ENCODE measurements at places on chromosomes 16 and 17.

GRCh38 chr16:46718214-46718613 lies 28.8 kb downstream of the ORC6 start:
- DNase-seq: no peak

GRCh38 chr17:64706224-64707049 lies 44.3 kb upstream of the SMURF2 start:
- no peak for DNase-seq

GRCh38 chr17:43831633-43832032 lies 1.3 kb downstream of the MPP3 start:
- DNase-seq: no peak

- DNase-seq: no peak
Observed at GRCh38 chr16:57863434-57864160, 61.3 kb upstream of the KIFC3 start.

GRCh38 chr16:89764711-89765201 lies 43.4 kb downstream of the ZNF276 start:
- DNase-seq: peak; percentile 64

DNA sequence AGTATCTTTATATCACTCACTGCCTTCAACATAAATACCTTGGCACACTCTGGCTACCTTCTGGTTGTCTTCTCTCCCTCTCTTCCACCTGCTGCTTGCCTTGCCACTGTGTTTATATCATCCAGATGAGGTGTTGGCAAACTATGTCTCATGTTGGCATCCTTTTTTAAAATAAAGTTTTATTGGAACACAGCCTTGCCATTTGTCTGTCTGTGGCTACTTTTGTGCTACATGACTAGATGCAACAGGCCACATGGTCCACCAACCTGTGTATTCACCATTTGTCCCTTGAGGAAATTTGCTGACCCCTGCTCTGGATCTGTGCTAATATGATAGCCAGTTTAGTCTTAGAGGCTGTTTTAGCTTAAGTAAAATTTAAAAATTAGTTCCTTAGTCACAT lies 36.8 kb downstream of the NSRP1 start:
- DNase-seq: no peak

DNA sequence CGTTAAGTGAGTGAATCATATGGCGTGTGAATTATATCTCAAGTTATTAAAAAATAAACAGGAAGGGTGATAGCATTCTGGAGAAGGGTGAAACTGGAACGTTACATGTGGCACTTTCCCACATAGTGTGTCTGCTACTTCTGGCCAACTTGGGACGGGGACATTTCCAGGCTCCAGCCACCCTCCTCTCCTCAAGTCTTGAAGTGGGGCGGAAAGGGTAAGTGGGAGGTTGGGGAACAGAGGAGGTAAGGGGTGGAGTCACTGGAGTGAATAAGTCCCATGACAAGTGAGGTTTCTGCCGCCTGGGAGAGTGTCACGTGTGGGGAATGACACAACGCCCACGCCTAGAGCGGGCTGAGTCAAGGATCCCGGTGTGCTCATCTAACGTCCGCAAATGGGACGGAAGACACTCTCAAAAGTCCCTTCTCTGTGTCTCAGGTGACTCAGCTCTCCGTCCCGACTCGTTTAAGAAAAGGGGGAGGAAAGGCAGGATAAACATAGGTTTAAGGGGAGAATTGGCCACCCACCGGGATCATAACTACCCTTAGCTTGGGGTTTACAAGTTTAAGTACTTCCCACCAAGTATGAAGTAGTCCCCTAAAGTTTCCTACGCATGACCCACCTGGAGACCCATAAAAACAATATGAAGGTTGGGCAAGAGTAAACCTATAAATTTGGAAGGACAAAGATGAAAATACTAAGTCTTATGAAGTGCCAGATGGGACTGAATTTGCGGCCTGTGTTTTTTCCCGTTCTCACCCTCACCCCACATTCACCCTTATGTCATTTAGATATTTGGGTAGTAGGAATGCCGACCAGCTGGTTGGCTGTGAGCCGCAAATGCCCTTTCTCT lies 1.2 kb upstream of the SPAG9 start:
- peak; percentile 76 for DNase-seq

DNA sequence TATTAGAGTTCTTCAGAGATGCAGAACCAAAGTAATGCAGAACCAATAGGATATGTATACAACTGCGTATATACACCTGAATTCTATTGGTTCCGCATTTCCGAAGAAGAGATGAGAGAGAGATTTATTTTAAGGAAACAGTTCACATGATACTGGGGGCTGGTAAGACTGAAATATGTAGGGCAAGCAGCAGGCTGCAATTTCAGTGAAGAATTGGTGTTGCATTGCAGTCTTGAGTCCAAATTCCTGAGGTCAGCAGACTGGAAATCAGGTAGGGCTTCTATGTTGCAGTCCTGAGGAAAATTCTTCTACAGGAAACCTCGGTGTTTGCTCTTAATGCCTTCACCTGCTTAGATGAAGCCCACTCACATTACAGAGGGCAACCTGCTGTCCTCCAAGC lies 128.2 kb upstream of the MED13 start:
- DNase-seq: no peak

DNA sequence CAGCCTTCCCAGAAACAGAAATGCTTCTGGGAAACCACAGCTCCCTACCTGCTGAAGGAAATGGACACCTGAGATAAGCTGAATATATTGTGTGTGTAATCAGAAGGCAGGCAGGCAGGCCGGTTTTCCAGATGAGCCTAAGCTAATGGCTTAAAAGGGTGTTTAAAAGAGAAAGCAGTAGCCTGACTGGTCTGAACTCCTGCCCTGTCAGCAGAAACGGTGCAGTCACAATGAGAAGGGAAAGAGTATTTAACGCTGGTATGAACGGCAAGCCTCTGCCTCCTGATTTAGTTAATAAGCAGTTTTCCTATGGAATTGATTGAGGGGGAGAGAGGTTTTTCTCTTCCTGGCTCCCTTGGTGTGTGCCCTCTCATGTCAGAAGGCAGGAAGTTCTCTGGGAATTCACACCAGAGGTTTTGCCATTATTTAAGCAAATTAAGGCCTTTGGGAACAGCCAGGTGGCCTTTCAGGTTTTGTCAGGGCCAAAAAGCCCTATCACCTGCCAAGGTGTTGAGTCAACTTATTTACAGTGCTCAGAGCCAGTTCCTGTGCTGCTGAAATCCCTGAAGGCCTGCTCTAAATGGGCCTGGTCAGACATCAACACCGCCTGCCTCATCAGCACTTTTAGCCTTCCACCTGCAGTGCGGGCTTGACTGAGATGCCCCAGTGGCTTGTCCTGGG lies 41.6 kb downstream of the CDH1 start:
- DNase-seq: no peak

DNA sequence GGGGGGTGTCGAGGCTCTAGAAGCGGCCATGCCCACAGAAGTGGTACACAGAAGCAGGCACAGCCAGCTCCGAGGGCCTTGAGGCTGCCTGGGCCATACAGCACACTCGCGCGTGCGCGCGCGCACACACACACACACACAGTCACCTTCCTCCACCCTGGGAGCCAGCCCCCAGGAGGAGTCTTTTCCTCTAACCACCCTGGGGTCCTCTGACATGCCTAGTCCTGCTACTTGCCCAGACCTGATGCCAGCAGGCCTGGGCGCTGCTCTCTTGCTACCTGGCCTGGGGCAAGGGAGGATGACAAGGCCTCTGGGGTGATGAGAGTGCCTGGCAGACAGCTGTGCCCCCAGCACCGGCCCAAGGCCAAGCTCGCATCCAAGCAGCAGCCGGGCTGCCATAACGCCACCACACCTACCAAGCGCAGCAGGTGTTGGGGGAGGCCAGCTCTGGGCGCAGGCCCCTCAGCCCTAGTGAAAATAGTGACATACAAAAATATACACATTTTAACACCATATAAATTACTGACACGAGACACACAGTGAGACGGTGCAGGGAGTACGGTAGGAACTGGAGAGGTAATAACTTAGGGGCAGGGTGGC lies 41.1 kb downstream of the TSC2 start:
- no peak for DNase-seq

GRCh38 chr16:28298511-28298878 lies 6.2 kb downstream of the SBK1 start:
- DNase-seq: no peak

DNA sequence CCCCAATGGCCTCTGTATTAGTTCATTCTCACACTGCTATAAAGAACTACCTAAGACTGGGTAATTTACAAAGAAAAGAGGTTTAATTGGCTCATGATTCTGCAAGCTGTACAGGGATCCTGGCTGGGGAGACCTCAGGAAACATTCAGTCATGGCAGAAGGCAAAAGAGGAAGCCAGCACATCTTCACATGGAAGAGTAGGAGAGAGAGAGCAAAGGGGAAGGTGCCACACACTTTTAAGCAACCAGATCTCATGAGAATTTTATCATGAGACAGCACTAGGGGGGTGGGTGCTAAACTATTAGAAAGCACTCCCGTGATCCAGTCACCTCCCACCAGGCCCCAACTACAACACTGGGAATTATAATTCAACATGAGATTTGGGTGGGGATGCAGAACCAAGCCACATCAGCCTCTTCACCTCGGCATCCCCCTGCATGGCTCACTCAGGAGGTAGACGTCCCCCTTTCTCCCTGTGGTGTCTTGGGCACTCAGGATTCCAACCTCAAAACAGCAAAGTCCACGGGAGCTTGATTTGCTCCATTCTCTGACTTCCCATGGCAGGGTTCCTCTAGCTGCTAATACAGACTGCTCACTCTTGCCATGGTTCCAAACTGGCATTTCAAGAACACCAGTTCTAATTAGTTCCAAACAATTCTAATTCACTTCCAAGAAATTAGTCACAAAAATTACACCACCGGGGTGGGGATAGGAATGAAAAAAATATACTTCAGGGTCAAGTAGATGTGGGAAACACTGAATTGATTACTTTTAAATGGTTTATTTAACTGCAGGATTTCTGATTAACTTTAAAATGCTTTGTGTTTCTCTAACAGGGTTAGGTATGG lies 203.8 kb upstream of the HSBP1 start:
- DNase-seq: no peak

GRCh38 chr17:61399131-61400065 lies at the start of gene TBX2:
Gene TBX2 (plus strand): TSS chr17:61399843. CDS start chr17:61400177, 334 bp downstream.
- DNase-seq: no peak

- DNase-seq: no peak
Observed at GRCh38 chr17:27811961-27812360, 11.6 kb upstream of the NOS2 start.

DNA sequence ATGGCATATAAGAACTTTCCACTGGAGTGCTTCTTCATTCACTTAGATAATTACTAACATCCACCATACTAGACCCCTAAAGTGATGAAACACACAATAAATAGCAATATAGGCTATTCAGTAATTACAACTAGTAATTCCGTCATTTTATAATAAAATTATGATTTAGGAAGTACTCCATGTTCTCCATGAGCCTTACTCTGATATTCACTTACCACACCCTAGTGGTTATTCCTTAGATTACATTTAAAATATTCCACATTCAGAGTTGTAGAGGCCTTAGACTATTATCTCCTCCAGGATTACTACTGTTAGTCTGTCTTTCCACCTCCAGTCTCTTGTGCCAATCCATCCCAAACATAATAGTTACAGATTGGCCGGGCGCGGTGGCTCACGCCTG lies 62.4 kb downstream of the STH start:
- no peak for DNase-seq

- no peak for DNase-seq
Observed at GRCh38 chr16:27472091-27473020, 70.4 kb downstream of the IL21R start.

GRCh38 chr16:11390573-11391495 lies 45.6 kb downstream of the RMI2 start:
- no peak for DNase-seq

- DNase-seq: no peak
Observed at GRCh38 chr16:17289674-17290635, 180.8 kb downstream of the XYLT1 start.

DNA sequence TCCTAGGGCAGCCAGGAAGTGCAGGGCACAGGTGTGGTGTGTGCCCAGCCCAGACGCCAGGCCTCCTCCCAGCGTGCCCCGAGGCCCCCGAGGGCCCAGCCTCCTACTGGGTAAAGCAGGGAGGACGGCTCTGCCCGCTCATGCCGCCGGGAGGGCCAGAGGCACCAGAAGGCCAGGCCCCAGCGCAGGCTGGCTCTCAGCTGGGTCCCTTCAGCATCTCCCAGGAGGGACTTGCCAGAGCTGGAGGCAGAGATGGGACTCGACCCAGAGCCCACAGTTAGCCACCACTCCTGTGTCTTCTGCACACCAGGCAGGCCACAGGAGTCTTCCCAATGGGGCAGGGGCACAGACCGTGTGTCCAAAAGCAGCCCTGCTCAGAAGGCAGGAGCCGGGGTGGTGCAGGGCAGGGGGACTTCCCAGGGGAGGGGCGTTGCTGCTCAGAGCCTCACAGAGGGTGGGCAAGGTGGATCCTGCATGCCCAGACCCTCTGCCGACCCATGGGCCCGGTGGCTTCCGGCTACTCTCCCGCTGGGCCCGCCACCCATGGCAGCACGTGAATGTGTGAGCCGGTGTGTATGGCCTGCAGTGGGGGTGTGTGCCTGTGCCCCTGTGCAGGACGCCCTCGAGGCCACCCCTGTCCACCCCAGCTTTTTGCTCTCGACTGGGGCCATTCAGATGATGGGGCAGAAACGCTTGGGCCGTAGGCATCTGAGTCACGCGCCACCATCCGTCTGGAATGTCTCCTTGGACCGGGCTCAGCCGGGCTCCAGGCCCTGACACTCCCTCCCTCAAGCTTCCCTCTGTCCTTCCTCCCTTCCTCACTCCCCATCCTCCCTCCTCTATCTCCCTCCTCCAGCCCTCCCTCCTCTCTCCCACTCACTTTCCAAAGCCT lies 5.7 kb upstream of the ZNF469 start:
- no peak for DNase-seq

DNA sequence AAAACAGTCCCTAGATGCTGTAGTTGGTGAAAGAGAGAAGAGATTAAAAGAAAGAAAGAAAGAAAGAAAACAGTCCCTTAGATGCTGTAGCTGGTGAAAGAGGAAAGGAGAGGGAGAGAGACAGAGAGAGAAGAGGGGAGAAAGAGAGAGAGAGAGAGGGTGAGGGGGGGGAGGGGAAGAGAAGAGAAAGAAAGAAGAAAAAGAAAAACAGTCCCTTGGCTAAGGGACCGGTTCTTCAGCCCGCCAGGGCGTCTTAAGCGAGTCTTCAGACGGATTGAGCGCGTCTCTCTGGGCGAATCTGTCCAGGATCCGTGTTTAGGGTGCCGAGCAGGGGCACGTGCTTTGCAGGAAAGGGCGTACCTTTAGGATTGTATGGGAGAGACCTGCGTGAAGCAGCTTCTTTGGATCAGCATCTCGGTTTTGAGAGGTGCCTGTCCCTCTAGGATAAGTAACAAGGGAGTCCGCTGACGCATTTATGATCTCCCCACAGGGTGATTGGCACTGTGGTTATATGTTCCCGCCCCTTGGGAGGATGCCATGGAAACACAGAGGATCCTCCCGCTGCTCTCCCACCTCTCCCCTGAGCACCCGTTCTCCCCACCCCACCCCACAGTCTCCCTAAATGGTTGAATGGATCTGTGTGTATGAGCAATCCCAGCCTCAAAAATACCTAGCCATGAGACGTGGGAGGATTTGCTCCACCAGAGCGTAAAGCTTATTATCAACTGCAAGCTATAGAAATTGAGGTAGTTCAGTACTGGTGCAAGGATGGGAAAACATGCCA lies 16.7 kb downstream of the GNGT2 start:
- peak; percentile 26 for DNase-seq

- DNase-seq: no peak
Observed at GRCh38 chr17:4600563-4600962, 16.2 kb downstream of the SMTNL2 start.

Data from CD4-positive, alpha-beta T cell treated with Interleukin-12 subunit alpha and Interleukin-12 subunit beta, for 1 hour (primary cell).